GM19239 (cell line): ENCODE measurements at places on chromosomes 13 and 19.

DNA sequence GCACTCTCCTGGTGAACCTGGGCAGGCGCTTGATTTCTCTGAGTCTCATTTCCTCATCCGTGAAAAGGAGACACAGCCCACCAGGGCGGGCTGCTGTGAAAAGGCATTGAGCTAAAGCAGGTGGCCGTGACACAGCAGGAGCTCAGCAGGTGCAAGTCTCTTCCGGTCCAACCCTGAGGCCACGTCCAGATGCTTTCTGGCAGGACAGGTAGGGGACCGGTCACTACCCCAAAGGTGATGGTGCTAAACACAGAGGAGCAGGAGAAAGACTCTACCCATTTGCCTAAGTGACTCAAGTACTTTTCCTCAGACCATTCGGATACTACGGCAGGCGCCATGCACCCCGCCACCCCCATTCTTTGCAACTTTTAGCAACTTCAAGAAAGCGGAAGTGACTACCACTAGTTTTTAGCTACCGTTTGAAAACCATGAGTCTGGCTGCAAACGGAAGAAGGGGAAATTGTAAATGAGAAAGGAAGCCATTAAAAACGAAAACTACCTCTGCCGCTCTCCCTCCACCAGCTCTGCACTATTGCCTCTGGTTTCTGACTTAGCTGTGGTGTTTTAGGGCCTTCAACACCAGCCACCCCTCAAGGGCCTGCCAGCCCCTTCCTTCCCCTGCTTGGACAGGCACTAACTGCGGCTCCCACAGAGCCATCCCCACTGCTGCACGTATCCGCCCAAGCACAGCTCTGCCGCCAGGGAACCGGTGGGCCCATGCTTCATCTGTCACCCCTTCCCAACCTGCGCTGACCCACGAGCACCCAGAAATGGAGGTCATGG is 4.8 kb downstream of the PPP6R1 start:
- peak; percentile 74 for DNase-seq

GRCh38 chr13:100673376-100673712 is 1.3 kb downstream of the TMTC4 start:
- no peak for DNase-seq

GRCh38 chr19:35261356-35262100 is 7.2 kb upstream of the USF2 start:
- DNase-seq: no peak

DNA sequence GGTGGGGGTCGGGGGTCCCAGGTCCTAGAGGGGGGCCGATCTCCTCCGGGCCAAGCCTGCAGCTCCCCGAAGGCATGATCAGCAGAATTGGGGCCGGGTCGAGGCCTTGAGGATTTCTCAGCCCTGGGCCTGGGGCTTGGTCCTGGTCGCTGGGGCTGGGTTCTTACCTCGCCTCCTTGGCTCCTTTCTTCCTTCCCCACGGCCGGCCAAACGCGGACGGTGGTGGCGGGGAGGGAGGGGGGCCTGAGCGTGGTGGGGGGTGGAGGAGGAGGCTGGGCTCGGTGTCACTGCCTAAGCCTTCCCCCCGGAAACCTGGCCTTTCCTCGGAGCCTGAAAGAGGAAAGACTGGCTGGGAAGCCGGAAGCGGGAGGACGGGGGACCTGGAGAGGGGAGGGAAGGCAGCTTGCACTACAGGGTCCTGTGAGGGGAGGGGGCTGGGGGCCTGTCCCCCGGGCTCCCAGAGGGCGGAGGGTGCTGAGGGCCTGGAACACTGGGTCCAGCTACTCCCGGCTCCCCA is at the start of gene ZNF579:
Gene ZNF579 (minus strand): TSS at position 221 of the 517 bp plus-strand sequence. CDS start 1,209 bp downstream, outside the sequence.
- DNase-seq: peak; percentile 96

- DNase-seq: no peak
Observed at GRCh38 chr13:27964741-27965323, 4.3 kb downstream of the CDX2 start.

DNA sequence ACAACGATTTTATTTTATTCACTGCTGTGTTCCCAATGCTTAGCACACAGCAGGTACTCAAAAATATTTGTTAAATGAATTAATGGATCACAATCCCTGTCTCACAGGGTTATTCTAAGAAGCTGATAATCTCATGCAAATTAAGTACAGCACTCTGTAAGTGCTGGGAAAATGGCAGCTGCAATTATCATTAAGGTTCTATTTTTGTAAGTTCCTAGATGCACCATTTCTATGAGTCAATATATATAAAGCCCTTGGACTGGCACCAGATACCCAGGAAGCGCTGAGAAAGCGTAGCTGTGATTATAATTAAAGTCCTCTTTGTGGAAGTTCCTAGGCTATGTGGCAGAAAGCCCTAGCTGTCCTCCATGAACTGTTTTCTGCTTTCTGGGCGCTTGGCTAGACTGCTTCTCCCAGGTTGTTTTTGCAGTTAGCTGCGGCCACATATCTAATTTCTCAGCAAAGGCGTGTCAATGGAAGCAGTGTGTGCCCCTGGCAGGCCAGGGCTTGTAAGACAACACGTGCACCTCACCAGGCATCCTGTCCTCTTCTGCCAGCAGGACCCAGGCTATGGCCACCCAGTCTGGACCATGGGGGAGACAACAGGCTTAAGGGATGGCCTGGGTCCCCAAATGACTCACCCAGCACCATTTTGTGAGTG is 5.2 kb upstream of the SRRM5 start:
- no peak for DNase-seq

DNA sequence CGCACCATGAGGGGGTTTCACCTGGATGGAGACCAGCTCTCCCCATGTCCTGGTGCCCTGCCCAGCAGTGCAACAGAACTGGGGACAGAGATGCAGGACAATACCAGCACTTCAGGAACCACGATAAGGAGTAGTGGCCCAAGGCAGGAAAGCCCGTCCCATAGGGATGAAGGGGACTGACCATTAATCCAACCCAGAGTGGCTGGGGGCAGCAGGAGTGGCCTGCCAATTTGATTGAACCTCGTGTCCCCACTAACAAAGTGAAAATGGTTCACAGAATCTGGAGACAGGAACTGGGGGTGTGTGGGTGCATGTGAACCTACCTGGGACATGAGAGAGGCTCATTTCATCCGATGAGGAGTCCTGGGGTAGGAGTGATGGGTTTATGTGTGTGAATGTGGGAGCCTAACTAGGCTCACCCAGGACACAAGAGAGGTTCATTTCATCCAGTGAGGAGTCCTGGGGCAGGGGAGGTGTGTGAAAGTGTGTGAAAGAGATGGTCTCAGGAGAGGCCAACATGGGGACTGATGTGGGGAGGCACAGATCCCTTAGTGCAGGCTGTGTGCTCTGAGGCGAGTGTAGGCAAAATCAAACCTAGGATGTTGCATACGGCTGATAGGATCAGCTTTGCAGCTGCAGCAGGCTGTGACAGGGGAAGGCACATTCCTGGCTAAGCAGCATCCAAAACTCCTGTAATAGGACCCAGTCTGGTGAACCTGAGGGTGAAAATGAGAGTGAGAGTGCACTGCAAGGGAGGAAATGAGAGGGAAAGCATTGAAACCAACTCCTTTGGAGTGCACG is 98.2 kb downstream of the ZNF429 start:
- no peak for DNase-seq

DNA sequence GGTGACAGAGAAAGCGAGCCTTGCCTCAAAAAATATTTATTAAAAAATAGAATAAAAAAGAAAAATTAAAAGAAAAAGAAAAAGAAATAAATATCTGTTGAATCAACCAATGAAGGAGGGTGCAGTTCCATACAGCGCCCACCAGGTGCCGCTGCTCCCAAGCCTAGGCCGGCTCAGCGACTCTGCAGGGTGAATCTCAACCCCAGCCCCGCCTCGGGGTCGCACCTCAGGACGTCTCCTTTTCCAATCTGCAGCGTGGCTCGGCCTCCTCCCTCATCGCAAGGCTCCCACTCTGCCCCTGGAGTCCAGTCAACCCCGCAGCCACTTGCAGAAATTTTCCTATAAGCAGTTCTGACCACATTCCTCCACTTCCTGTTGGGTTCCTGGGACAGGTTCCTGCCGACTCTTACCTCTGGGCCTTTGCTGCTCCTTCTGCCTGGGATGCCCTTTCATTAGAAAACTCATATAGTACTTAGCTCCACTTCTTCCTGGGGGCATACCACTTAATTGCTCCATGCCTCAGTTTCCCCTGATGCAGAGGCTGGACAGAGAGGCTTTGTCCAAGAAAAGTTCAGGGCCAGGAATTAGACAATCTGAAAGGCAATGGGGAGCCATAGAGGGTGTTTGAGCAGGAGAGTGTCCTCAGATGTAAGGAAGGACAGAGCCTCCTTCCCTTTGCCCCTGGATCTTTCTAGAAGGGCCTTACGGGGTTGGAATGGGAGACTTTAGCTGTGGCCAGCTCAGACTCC is 24.3 kb downstream of the NFILZ start:
- DNase-seq: peak; percentile 71

DNA sequence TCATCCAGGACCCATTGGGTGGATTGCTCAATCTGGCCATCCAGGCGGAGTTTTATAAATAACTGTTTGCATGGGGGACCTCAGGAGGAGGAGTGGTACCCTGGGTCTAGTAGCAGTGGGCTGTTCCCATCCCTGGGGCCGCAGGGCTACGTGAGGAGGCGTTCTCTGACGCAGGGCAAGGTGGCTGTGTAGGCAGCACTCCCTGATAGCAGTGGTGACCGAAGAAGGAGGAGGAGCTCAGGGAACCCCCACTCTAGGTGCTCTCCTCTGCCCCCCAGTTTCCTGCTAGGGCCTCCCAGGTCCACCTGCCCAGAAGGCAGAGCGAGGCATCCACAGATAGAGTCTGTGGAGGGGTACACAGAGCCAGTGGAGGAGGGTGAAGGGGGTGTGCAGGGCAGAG is 64.1 kb downstream of the CCNE1 start:
- DNase-seq: no peak
